ENCODE measurements at places on chromosomes 3 and 15.

- no peak for DNase-seq
- H3K4me3 ChIP-seq: no peak overlapping the region
- H3K4me1 ChIP-seq: no peaks in the 10 kb centered on the region
Measured at GRCh38 chr15:80547264-80547663, 143.1 kb downstream of the ARNT2 start.

- H3K27ac ChIP-seq: no peak overlapping the region
- no peaks in the 10 kb centered on the region for H3K27me3 ChIP-seq
- H3K36me3 ChIP-seq: no peaks in the 10 kb centered on the region
- H3K4me1 ChIP-seq: no peaks in the 10 kb centered on the region
- no peak overlapping the region for H3K4me3 ChIP-seq
Measured at GRCh38 chr15:68635141-68635540, 56.3 kb downstream of the CORO2B start.

DNA sequence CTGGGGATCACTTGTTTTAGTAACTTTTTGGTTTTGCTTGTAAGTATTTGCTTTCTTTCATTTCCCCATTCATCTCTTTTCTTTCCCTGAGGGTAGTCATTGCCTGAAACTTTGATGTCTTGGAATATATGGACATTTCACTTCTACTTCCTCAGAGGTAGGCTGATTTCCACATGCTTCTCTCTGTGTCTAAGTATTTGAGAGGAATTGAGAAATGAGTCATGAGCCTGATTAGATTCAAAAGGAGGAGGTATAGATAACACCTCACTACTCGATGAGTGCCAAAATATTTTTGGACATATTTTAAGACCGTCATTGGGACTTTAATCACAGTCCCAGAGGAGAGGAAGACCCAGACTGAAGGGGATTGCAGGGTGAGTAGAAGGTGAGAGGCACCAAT lies 480.1 kb upstream of the SGO1 start:
- H3K4me1 ChIP-seq: no peaks in the 10 kb centered on the region
- no peak overlapping the region for H3K4me3 ChIP-seq
- H3K27me3 ChIP-seq: no peaks in the 10 kb centered on the region

DNA sequence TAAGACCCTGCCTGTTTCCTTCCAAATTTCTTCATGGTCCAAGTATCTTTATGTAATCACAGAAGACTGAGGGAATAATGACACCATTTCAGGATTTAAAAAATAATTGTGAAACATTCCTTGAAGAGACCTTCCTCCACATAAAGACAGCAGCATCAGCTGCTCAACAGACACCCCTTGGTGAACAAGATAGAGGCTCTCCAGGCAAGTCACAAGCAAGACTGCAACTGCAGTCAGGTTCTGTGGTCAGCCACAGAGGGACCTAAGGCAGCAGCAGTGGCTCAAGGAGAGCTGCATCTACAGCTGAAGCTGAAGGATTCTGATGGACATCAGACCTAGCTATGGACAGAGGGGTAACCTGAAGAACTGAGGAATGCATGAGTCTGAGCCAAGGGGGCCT lies 97.2 kb upstream of the C3orf80 start:
- H3K27me3 ChIP-seq: no peaks in the 10 kb centered on the region
- no peaks in the 10 kb centered on the region for H3K4me1 ChIP-seq
- H3K4me3 ChIP-seq: no peak overlapping the region
- no peaks in the 10 kb centered on the region for H3K36me3 ChIP-seq
- H3K27ac ChIP-seq: no peak overlapping the region

DNA sequence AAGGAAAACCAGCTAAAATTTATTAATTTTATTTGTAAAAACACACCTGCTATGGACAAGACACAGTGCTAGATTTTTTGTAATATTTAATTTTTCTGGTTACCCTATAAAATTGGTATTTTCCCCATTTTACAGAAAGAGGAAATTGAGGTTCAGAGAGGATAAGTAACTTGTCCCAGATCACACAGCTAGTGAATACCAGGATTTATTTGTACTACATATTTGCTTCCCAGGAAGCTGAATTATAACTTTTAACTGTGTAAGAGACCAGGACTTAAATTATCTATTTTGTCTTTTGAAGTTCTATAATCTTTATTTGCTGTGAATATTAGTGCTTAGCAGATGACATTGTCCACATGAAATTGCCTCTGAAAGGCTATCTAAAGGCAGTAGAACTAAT lies 49.7 kb downstream of the MAP2K5 start:
- no peak overlapping the region for H3K4me3 ChIP-seq
- H3K4me1 ChIP-seq: no peaks in the 10 kb centered on the region
- H3K36me3 ChIP-seq: no peaks in the 10 kb centered on the region
- no peak overlapping the region for H3K27ac ChIP-seq

GRCh38 chr3:55770077-55770476 lies 283.0 kb upstream of the WNT5A start:
- no peak for DNase-seq
- H3K27ac ChIP-seq: no peak overlapping the region
- no peak overlapping the region for H3K4me3 ChIP-seq
- H3K4me1 ChIP-seq: no peaks in the 10 kb centered on the region
- no peaks in the 10 kb centered on the region for H3K27me3 ChIP-seq

- H3K27me3 ChIP-seq: no peaks in the 10 kb centered on the region
- DNase-seq: no peak
- peaks cover 28% of the 10 kb centered on the region for H3K4me1 ChIP-seq
- no peaks in the 10 kb centered on the region for H3K36me3 ChIP-seq
Measured at GRCh38 chr3:141343077-141343476, 25.2 kb upstream of the ZBTB38 start.

GRCh38 chr15:28125673-28126651 lies 26.8 kb upstream of the OCA2 start:
- no peak for DNase-seq
- no peak overlapping the region for H3K27ac ChIP-seq
- H3K4me3 ChIP-seq: no peak overlapping the region
- no peaks in the 10 kb centered on the region for H3K36me3 ChIP-seq
- H3K4me1 ChIP-seq: no peaks in the 10 kb centered on the region

DNA sequence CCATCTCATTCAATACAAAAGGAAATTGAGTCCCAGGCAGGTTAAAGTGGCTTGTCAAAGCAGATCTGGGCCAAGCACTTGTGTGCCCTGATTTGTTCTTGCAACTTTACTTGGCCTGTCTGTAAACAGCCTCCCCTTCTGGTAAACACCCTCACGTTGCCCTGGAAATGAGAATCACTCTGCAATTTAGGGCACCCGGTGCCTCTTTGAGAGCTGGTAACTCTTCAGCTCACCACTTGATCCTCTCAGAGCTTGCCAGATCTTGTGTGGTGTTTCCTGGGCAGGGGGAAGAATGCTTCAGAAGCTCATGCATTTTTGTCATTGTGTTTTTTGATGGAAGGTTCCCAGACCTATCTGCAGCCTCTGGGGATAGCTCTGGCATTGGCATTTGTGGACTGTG lies 11.3 kb downstream of the MED12L start:
- H3K4me3 ChIP-seq: no peak overlapping the region
- H3K27ac ChIP-seq: no peak overlapping the region
- H3K36me3 ChIP-seq: no peaks in the 10 kb centered on the region

DNA sequence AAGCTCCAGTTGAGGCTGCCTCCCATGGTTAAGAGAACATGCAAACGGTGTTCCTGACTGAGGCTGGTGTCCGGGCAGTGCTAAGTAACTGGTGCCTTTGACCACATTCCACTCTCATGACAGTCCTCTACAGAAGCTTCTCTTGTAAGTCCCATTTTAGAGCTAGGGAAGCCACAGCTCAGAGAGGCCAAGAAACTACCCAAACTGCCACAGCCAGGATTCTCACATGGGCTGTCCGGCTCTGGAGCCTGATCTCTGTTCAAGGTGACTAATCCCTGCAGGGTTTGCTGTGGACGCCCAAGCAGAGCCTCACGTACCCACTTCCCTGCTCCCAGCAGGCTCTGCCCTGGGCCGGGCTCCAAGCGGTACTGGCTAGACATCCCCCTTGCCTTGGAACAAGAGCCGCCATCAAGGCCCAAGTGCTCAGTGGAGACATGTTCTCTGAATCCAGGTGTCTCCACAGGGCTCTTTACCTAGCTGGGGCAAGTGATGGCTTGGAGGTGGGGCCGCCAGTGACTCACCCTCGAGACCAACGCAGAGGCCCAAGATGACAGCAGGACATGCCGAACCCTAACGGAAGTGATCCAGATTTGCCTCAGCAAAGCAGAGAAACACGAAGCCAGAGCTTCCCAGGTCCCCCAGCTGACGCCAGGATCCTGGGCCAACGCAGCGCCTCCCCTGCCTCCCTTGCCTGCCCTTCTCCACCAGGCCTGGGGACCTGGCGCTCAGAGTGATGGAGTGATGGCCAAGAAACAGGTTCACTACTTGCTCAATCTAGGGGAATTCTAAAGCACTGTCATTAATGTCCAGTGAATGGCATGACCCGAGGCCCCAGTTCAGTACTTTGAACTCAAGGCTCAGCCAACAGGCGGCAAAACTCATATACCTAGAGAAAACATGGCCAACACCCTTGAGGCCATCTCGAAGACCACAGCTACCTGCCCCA lies 24.4 kb downstream of the KLHL25 start:
- DNase-seq: no peak
- H3K4me1 ChIP-seq: peaks cover 3% of the 10 kb centered on the region
- H3K27ac ChIP-seq: no peak overlapping the region
- no peak overlapping the region for H3K4me3 ChIP-seq

- no peak overlapping the region for H3K4me3 ChIP-seq
- H3K27me3 ChIP-seq: no peaks in the 10 kb centered on the region
- peaks cover 12% of the 10 kb centered on the region for H3K36me3 ChIP-seq
Measured at GRCh38 chr3:58260261-58260731, 22.7 kb downstream of the ABHD6 start.

GRCh38 chr3:103818800-103819199 lies 1384.0 kb downstream of the ZPLD1 start:
- H3K4me1 ChIP-seq: no peaks in the 10 kb centered on the region
- no peak overlapping the region for H3K27ac ChIP-seq
- no peak overlapping the region for H3K4me3 ChIP-seq
- H3K27me3 ChIP-seq: no peaks in the 10 kb centered on the region
- no peaks in the 10 kb centered on the region for H3K36me3 ChIP-seq

DNA sequence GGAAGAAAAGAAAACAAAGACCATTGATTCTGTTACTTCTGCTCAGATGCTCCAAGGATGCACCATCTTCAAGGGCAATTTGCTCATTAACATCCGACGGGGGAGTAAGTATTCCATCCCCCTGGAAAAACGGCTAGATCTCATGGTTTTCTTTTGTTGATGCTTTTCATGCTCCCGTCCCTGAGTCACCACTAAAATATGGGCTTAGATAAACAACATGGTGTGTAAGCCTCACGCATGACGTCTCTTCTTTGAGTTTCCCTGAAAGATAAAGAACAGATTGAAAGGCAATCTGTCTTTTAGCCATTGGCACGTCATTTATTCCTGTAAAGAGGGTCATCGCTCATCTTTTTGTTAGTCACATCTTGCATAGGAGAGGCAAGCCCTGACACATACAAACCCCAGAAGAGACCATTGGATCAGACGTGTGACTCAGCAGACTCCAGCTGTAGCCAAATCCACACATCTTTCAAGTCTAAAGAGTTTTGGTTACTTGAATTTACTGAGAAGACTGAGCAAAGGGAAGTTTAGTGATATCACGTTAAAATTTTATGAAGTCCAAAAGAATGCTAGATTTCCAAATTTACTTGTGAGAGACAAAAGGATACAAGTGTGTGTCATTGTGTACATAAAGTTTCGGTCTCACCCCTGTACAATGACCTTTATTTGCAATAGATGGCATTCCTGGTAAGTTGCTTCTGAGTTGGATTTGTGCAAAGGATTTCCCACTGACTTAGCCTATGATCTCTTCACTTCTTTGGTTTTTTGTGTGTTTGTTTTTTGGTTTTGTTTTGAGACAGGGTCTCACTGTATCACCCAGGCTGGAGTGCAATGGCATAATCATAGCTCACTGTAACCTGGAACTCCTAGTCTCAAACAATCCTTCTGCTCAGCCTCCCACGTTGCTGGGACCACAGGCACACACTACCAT lies 110.5 kb downstream of the PGPEP1L start:
- H3K4me1 ChIP-seq: peaks cover 16% of the 10 kb centered on the region
- DNase-seq: no peak
- no peaks in the 10 kb centered on the region for H3K36me3 ChIP-seq
- peak overlapping the region; percentile 74 for H3K27ac ChIP-seq

GRCh38 chr3:149589332-149589731 lies 68.5 kb downstream of the WWTR1 start:
- no peak overlapping the region for H3K4me3 ChIP-seq
- H3K27ac ChIP-seq: no peak overlapping the region
- no peaks in the 10 kb centered on the region for H3K4me1 ChIP-seq
- H3K27me3 ChIP-seq: peaks cover 5% of the 10 kb centered on the region
- no peak for DNase-seq

GRCh38 chr3:197734667-197735318 lies 1.9 kb downstream of the RUBCN start:
- H3K27me3 ChIP-seq: no peaks in the 10 kb centered on the region
- peaks cover 10% of the 10 kb centered on the region for H3K4me1 ChIP-seq
- peak; percentile 24 for DNase-seq
- no peaks in the 10 kb centered on the region for H3K36me3 ChIP-seq
- no peak overlapping the region for H3K4me3 ChIP-seq

DNA sequence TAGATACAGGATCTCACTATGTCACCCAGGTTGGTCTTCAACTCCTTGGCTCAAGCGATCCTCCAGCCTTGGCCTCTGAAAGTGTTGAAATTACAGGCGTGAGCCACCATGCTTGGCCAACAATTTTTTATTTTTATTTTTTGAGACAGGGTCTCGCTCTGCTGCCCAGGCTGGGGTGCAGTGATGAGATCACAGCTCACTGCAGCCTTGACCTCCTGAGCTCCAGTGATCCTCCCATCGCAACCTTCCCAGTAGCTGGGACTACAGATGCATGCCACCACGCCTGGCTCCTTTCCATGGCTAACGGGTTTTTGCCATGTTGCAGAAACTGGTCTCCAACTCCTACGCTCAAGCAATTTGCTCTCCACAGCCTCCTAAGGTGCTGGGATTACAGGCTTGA lies 20.2 kb upstream of the PIK3CB start:
- no peak overlapping the region for H3K27ac ChIP-seq
- no peaks in the 10 kb centered on the region for H3K36me3 ChIP-seq
- H3K27me3 ChIP-seq: no peaks in the 10 kb centered on the region
- no peak overlapping the region for H3K4me3 ChIP-seq

GRCh38 chr15:96333131-96334016 lies 2.9 kb downstream of the NR2F2 start:
- H3K36me3 ChIP-seq: no peaks in the 10 kb centered on the region
- H3K4me1 ChIP-seq: peaks cover 27% of the 10 kb centered on the region
- peak overlapping the region; percentile 70 for H3K4me3 ChIP-seq
- peak overlapping the region; percentile 94 for H3K27ac ChIP-seq

DNA sequence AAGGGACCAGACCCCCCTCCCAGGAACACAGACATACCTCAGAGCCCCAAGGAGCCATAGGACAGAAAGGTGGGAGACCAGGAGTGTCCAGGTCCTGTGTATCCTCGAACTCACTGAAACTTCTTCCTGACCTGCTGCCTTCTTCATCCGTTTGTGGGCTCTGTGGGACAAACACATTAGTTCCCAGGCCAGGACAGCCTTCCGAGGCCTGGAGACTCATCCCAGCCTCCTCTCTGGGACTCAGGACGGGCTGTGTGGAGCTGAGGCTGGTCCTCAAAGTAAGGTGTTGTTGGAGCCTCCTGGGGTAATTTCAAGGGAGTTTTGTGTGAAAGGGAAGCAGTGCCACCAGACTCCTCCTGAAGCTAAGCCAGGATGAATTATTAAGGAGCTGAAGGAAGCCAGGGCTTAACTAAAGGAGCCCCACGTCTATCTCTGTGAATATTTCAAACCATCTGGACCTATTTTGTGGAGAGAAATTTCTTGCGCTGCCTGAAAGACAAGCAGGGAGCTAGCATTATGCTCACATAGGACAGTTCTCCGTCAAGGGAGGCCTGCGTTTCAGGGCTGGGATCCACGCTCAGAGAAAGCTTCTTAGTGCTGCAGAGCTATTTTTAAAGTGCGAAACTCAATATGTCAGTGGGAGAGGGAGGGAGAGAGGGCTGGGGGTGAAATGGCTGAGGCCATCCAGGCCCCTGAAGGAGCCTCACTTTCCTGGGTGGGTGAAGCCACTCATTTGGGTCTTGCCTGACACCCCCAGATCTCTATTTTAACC lies 29.8 kb upstream of the PLA2G4E start:
- H3K4me1 ChIP-seq: no peaks in the 10 kb centered on the region
- no peak overlapping the region for H3K27ac ChIP-seq
- H3K27me3 ChIP-seq: no peaks in the 10 kb centered on the region
- no peaks in the 10 kb centered on the region for H3K36me3 ChIP-seq
